Renal cortex interstitium (tissue), 15 donors: ENCODE measurements at places on chromosomes 5 and 9. TPM values are rescaled to one million over a fixed set of nuclear protein-coding genes. Genes with fewer than 3 reads are reported as not detected.

EFNA5 gene
- polyA plus RNA-seq = 30.3 TPM

ADAMTS16 gene
- 61.0 TPM for polyA plus RNA-seq

IFNK gene
- polyA plus RNA-seq = not detected

ANP32B gene
- polyA plus RNA-seq = 285 TPM

MRPL36 gene
- 39.1 TPM for polyA plus RNA-seq

PCDHB3 gene
- polyA plus RNA-seq = 3.9 TPM

ACSL6 gene
- polyA plus RNA-seq = 2.1 TPM

ARHGEF37 gene
- 7.7 TPM for polyA plus RNA-seq

MSH3 gene
- polyA plus RNA-seq = 21.5 TPM

WNK2 gene
- polyA plus RNA-seq = 24.8 TPM

- no peak for DNase-seq
Observed at GRCh38 chr5:171628633-171628974, 157.0 kb upstream of the SMIM23 start.

DNA sequence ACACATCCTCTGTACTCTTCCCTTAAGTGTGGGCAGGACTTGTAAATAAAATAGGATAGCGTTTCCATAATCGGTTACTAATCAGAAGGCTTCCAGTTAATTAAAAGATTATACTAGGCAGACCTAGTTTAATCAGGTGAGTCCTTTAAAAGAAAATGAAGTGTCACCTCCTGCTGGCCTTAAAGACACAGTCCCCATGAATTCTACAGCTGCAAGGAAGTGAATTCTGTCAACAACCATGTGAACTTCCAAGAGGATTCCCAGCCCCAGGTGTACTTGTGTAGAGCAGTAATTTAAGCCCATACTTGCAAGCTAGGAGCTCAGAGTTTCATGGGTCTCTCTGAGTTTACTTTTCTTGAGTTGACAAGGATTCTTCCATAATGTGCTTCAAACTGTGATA is 918.3 kb downstream of the DTWD2 start:
- DNase-seq = no peak

DNA sequence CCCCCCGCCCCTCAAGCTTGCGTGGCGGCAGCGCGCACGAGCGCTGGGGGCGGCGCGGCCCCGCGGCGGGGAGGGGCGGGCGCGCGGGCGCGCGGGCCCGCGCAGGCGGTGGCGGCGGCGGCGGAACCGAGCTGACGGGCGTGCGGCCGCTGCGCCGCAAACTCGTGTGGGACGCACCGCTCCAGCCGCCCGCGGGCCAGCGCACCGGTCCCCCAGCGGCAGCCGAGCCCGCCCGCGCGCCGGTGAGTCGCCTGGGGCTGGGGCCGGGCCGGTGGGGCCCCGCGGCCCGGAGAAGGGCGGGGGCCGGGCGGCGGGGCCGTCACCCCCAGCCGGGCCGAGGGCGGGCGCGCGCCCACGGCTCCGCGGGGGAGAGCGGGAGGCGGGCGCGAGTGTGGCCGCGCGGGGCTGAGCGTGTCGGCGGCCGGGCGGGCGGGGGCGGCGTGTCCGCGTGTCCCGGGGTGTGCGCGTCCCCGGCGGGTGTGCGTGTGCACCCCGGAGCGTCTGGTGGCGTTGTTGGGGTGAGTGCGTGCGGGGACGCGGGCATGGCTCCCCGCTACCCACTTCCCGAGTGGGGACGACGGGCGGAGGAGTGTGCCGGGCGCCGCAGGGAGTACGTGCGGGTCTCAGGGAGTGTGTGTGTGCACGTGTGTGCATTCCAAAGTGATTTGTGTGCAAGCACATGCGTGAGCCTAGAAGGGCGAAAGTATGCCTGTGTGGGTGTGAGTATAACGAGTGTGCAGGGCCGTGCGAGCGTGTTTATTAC is at the start of gene NEK6:
TSS of gene NEK6 (plus strand) at position 106 of the 763 bp plus-strand sequence. CDS start 44,016 bp downstream, outside the sequence.
- no peak for DNase-seq

DNA sequence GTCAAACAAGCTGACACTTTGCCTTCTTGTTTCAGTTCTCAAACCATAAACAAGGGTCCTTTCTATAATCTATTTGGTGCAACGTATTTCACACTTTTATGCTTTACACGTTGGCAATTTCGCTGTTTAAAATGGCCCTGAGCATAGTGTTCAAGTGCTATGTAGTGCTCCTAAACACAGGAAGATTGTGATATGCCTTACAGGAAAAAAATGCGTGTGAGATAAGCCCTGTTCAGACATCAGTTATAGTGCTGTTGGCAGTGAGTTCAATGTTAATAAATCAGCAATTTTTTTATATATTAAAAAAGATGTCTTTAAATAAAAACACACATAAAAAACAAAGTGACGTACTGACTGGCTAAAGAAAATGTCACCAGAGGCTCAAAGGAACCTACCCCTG is 23.9 kb downstream of the CLINT1 start:
- no peak for DNase-seq

DNA sequence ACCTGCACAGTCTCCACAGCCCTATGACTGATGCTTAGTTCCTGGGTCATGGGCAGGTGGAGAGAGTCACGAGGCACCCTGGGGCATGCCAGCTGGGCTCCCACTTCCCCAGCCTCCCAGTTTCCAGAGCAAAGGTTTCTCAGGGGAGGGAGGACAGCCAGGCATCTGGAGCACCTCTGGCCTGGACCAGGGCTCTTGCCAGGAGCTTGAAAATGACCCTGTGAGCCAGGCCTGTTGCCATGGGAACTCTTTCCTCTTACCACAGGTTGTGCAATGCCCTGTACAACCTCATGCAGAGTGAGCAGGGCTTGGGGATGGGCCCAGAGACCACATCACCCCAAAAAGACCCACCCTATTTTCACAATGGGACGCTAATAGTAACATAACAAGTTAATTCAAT is 113.1 kb downstream of the PSD2 start:
- DNase-seq = no peak

DNA sequence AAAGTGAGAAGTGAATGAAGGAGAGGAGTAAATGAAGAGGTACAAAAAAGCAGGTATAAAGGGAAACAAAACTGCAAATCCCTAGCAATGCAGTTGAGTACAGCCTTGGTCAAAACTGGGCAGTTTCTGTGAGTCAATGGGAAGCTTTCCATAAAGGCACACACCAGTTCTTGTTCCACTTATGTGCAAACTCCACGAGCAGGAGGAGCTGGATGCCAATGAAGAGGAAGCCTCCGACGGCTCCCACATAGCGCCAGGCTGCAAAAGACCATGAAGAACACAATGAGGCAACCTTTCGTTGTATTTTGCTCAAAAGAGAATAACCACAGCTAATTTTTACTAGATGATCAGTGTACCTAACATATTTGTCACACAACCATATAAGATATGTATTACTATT is 81.1 kb downstream of the SERINC5 start:
- no peak for DNase-seq

DNA sequence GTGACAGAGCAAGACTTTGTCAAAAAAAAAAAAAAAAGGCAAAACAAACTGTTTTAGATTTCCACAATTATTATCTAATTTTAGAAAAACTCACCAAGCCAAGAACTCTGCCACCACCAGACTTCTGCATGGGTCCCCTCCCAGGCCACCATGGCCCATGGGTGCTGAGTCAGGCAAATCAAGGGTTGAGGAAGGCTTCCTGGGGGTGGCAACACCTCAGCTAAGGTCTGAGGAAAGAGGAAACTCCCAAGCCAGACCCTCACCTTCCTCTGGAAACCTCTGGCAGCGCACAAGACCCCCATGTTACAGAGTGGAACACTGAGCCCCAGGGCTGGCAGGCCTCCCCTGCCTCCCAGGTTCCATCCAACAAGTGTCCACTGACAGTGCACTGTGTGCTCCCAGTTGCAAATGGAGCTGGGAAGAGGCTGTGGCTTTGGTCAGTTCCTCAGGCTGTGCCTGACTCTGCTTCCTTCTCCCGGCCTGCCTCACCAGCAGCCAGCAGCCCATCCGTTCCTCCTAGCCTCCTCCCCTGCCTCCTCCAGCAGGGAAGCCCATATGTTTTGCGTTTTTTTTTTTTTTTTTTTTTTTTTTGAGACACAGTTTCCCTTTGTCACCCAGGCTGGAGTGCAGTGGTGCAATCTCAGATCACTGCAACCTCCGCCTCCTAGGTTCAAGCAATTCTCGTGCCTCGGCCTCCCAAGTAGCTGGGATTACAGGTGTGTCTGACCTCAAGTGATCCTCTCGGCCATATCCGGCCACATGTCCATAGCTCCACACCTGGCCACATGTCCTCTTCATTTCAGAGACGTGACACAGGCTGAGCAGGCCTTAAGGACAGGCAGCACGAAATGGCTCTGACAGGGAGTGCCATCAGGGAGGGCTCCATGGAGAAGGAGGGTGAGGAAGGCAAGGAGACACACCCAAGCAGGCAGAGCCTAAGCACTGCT is 3.5 kb upstream of the SUSD3 start:
- DNase-seq = no peak

GRCh38 chr9:16449076-16449730 is 421.3 kb downstream of the BNC2 start:
- DNase-seq = no peak

DNA sequence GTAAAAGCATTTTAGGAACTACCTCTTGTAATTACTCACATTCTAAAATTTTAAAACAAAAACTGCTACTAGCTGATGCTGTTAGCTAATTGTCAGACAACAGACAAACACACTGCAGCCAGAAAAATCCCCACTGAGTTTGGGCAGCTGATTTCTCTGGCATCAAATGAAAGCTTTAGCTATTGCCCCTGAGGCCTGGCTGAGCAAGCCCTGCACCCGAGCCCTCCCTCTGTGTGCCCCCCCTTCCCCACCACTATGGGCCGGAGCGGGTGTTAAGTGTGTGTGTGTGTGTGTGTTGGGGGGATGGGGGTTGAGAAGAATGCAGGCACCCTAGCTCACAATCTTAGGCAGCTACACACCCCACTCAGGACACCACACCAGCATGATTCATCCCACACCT is 2.4 kb downstream of the NEUROG1 start:
- no peak for DNase-seq

DNA sequence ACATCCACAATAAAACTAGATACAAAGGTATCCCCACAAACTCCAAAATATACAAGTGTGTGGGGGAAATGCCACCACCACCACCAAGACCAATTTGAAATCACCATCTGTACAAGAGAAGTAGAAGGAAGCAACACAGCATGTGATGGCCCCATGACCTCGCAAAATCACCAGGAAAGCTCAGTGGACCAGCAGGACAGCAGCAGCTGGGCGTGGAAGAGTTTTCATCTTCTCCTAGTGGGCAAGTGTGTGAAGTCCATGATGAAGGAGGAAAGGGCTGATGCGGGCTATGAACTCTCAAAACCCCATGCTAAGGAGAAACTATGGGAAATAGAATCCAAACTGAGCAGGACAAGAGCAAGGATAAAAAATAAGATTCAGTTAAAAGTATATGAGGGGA is 58.1 kb downstream of the GOLPH3 start:
- DNase-seq = no peak

- no peak for DNase-seq
Observed at GRCh38 chr5:88740604-88741185, 142.3 kb downstream of the MEF2C start.

- no peak for DNase-seq
Observed at GRCh38 chr5:143953851-143954250, 141.9 kb downstream of the HMHB1 start.

DNA sequence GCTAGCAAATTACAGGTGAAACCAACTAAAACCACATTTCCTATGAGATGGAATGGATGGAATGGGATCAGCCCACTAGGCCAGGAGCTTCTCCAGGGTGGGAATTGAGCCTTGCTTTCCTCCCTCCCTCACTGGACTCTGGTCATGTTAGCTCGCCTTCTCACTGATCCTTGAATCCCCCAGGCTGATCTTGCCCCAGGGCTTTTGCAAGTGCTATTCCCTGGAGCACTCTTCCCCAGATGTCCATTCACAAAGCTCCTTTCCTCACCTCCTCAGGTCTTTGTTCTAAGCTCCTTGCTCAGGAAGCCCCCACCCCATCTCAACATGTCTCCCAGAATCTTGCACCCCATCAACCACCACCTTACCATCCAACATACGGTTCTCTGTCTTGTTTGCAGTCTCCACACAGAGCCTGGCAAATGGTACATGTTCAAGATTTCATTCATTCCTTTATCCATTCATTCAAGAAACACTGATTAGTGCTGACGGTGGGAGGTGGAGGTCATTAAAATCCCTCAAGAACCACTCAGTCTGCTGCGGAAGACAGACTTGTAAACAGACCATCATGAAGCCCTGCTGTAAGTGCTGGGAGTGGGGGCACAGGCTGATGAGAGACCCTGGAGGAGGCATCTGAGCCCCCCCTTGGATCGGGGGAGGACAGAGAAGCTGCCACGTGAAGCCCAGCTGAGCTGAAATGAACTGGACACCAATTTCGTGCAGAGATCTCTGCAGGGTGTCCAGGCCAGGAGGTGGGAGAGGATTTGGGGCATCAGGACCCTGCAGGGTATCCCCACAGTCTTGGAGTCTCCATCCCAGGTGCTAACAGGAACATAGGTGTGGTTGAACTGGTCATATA is 141.7 kb downstream of the BARX1 start:
- DNase-seq = no peak

DNA sequence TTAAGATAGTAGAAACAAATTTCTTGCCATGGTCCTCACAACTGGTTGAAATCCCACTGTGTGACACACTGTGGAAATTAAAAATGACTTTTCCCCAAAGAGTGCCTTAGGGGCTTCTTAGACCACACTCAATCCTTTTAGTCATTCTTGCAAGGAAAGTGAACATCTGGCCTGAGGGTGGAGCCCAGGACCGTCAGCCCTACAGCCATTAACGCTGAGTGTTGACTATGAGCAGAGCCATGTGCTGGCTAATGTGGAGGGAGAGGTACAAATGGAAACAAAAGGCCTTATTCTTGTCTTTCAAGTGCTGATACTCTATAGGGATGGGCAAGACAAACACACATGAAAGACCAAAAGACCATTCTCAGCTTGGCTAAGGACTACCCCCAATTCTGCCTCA is 456.5 kb downstream of the ZSWIM6 start:
- DNase-seq = no peak

GRCh38 chr5:180289433-180289832 is 2.5 kb downstream of the MAPK9 start:
- no peak for DNase-seq
